Stimulated activated CD4-positive, alpha-beta T cell treated with anti-CD3 and anti-CD28 coated beads, TNF-alpha, amount 100 ng/mL, for 4 hours (primary cell): ENCODE measurements at places on chromosomes 13 and 19.

GRCh38 chr13:91557328-91558090 lies 159.1 kb downstream of the GPC5 start:
- DNase-seq = no peak

DNA sequence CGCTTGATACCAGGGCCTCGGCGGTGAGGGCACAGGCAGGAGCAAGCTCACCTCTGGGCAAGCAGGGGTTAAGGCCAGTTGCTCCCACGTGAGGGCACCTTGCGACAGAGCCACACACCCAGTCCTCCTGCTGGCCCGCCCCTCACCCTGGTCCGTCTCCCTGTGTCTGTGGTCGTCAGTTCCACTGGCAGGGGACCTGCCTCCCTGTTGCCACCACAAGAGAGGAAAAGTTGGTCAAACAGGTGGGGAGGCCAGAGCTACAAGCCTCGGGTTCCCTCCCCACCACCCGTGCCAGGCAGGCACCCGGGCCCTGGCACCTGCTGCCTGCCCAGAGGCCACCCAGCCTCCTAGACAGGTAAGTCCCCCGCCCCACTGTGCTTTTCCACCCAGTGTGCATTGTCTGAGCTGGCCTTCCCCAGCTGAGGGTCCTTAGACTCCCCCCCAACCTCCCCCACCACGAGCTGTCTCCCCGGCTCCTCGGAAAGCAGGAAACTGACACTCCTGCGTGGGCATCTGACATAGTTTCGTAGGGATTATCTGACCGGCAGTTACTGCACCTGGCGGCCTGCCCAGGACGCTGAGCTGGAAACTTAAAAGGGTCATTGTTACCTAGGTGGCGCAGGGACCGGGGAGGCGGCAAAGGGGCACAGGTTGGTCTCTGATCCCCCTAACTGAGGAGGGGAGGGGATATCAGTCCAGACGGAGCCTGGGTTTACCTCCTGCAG lies at the start of gene TJP3:
Gene TJP3 (plus strand): TSS at position 178 of the 725 bp plus-strand sequence. CDS start 20,049 bp downstream, outside the sequence.
- no peak for DNase-seq

DNA sequence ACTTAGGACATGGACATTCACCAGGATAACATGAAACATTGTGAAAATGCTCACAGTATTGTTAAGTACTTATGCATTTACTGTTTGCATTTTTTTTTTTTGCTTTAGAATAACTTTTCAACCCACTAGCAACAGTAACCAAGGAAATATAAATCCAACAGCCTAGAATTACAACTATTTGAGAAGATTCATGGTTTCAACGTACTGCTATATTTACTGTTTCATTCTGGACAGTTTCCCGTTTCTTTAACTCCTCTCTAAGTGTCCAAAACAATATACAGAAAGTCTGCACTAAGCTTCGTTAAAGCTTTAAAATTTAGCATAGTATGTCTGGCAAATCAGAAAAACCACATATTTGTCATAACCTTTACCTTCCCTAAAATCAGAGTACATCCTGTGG lies 2.7 kb downstream of the SMAD9 start:
- DNase-seq = no peak

- DNase-seq = no peak
Measured at GRCh38 chr19:2602391-2603181, 99.9 kb downstream of the GNG7 start.

GRCh38 chr19:33771384-33772101 lies 25.1 kb upstream of the KCTD15 start:
- DNase-seq = peak; percentile 41
